Cortex of kidney (tissue), 1 donor: ENCODE measurements at places on chromosomes 12 and 14.

DNA sequence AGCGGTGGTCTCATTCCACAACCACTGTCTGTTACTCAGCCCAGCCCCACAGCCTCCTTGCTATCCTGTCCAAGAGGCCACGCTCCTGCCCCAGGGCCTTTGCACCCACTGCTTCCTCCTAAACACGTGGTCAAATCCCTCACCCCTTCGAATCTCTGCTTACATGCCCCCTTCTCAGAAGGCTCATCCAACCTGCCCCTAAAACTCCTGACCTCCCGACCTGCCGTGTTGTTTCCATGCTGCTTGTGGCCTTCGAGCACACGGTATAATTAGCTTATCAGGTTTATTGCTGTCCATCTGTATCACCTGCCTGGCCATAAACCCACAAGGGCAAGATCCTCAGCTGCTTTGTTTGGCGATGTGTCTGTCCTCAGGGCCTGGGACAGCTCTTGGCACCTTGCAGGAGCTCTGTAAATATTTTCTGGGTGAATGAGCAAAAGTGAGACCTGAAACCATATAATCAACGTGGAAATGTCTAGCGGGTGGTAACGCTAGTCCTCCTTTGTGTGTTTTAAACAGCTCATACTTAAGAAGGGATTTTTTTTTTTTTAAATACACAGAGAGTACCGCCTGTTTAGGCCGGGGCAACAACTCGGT, 36.0 kb downstream of the SCARB1 start:
- DNase-seq = no peak

DNA sequence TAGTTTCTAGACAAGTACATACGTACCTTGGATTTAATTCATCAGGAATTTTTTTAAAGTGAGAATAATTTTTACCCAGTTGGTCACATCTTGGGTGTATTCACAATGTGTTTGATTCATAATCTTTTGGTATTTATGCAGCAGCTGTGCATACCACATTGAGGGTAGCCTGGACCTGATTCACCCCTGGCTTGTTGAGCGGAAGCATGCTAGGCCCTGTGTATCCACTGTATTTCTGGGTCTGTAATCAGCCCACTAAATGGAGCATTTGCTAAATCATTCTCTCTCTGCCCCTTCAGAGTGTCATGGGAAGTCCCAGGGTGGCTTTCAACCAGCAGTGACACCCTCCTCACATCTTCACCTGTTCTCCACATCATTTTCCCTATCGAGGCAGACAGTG, 203.8 kb upstream of the RGS6 start:
- no peak for DNase-seq

GRCh38 chr12:124230117-124230757, 64.7 kb upstream of the RFLNA start:
- DNase-seq = no peak

GRCh38 chr12:8709124-8709830, 11.5 kb downstream of the RIMKLB start:
- no peak for DNase-seq

GRCh38 chr12:10069099-10069498, 29.7 kb downstream of the CLEC1A start:
- DNase-seq = no peak

DNA sequence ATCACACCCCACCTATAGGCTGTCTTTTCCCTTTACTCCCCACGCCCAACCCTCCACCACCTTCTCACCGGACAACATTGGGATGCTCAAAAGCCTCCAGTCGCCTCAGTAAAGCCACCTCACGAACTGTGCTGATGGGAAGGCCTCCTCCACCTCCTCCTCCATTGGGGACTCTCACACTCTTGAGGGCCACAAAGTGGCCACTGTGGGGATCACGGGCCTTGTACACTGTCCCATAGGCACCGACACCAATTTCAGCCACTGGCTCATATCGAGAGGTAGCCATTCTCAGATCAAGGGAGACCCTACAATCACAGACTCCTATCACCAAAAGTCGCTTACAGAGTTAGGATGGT, 700 bp downstream of the CDK4 start:
- DNase-seq = no peak

DNA sequence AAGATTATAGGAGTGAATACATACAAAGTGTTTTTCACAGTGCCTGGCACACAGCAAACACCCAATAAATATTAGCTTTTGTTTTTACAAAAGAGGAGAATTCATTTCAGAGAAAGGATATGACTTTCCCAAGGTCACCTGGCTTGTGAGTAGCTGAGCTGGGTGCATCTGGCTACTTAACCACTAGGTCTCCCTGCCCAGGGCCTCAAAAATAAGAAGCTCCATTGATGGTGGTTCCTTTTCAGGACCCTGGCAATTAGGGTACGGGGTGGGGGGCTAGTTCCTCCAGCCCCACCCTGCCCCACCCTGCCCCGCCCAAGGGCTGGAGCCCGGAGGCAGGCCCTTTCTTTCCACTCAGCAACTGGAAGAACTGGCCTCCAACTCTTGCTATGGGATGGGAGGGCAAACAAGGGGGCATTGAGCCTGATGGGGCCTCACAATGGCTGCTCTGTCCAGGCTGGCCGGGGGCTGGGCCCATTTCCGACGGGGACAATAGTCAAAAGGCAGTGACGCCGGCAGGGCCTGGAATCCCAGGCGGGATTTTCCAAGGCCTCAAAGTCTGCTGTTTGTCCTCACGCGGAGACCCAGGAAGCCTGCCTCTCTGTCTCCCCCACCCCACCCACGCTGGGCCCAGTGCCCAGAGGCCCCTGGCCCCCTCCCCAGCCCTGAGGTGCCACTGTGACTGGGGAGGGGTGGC, 8.2 kb upstream of the ATG101 start:
- no peak for DNase-seq

GRCh38 chr14:80352471-80352870, 141.2 kb upstream of the DIO2 start:
- no peak for DNase-seq

DNA sequence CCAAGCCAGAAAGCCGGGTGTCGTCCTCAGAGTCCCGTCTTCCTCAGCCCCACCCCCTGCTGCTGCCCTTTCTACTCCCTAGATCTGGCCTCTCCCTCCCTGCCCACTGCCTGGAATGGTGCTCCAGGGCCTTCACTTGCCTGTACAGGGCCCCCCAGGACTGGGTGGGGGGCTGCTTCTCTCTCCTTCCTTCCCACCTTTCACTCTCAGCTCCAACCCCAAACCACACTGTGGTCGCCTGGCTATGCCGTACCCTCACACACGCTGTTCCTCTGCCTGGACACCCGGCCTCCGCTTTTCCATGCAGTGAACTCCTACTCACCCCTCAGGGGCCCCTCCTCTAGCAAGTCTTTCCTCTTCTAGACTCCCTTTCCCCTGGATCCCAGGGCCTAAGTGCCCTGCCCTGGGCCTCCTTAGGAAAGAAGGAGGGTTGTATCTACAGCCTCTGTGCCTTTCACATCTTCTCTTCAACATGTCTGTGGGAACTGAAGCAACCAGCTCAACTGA, 25.5 kb upstream of the DIO3 start:
- no peak for DNase-seq
